Aorta (tissue), 5 donors: ENCODE measurements at places on chromosomes 1 and 21. TPM values are rescaled to one million over a fixed set of nuclear protein-coding genes. Genes with fewer than 3 reads are reported as not detected.

Gene CRNN
- not detected for total RNA-seq

Gene OLFML3
- total RNA-seq = 19.8 TPM

Gene NTPCR
- 21.3 TPM for total RNA-seq

Gene OR2L8
- total RNA-seq = not detected

Gene TFF1
- not detected for total RNA-seq

Gene LORICRIN
- not detected for total RNA-seq

Gene ORC1
- 0.58 TPM for total RNA-seq

Gene RAB3B
- 0.03 TPM for total RNA-seq

Gene AJAP1
- 2.3 TPM for total RNA-seq

Gene AMPD1
- total RNA-seq = not detected

Gene MYOG
- not detected for total RNA-seq

Gene GPR25
- not detected for total RNA-seq

Gene SLAMF7
- 2.5 TPM for total RNA-seq

Gene HSD3B2
- total RNA-seq = 0.55 TPM

Gene ZNF670
- total RNA-seq = 4.1 TPM

Gene PROK1
- 0.27 TPM for total RNA-seq
